ENCODE measurements at places on chromosomes 5 and 9.

DNA sequence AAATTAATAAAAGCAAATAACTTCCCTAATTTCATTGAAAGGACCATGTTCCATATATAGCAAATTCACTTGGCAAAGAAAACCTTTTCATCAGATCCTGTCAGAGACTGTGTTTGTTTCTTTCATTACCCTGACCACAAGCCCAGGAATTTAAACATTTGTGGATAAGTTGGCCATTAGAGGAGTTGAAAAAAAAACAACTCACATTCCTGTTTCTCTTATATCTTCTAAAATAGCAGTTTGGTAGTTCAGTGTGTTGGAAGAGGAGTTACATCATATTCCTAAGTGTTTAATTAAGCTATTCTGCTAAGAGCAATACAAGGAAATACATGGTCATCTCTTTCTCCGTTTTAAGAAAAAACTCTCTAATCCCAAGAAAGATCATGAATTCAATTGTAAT, 505.6 kb downstream of the TLE1 start:
- peak; percentile 12 for DNase-seq

GRCh38 chr5:122705851-122706250, 69.0 kb upstream of the SNX2 start:
- DNase-seq = peak; percentile 82

DNA sequence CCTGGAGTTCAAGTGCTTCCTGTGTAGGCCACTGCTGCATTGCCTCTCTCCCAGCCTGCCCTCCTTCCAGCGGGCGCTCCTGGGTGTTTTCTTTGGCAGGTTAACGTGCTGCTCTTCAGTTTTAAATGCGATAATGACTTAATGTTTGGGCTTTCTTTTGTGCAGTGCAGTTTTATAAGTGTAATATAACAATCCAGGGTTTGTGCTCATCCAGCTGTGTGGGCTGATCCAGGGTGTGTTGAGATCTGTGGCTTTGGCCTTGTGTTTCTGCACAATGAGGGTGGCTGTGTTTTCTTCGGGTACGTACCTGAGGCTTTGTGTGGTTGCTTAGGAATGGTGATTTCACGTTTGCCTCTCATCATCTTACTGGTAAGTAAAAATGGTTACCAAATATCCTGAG, 50.6 kb downstream of the PCSK5 start:
- DNase-seq = no peak

- DNase-seq = peak; percentile 79
Observed at GRCh38 chr5:179407191-179408175, 62.2 kb upstream of the ADAMTS2 start.

DNA sequence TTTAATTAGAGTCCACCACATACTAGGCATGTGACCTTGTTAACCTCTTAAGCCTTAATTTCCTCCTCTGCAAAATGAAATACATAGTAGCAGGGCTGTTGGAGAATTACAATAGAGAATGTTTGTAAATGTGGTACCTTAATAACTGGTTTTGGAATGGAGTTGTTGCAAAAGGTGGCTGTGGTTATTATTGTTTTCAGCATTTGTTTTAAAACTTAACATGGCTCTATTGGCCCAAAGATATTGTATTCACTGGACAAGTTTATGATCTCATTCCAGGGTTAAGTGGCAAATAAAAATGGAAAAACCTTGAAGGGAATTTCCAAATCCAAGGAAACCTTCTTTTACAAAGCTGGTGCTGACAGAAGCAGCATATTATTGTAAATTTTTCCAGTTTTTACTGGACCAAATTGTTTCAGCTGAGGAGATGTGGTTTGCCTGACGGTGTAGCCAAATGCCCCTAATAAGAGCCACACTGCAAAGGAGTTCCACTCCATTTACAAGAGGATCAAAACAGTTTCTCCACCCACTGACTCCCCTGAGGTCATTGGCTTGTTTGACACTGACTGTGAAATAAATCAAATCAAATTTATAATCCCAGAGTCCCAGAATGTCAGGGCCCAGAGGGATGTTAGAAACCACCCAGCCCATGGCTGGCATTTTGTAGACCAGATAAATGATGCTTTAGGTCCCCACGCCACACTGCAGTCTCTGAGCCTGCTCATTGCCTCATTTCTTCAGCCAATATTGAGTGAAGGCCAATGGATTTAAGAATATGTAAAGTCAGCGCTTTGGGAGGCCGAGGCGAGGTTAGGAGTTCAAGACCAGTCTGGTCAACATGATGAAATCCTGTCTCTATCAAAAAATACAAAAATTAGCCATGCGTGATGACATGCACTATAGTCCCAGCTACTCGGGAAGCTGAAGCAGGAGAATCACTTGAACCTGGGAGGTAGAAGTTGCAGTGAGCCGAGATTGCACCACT, 45.2 kb downstream of the ADRA1B start:
- no peak for DNase-seq

- no peak for DNase-seq
Observed at GRCh38 chr5:171771856-171772255, 13.8 kb upstream of the SMIM23 start.

- DNase-seq = no peak
Observed at GRCh38 chr9:36894695-36895310, 139.3 kb downstream of the PAX5 start.

DNA sequence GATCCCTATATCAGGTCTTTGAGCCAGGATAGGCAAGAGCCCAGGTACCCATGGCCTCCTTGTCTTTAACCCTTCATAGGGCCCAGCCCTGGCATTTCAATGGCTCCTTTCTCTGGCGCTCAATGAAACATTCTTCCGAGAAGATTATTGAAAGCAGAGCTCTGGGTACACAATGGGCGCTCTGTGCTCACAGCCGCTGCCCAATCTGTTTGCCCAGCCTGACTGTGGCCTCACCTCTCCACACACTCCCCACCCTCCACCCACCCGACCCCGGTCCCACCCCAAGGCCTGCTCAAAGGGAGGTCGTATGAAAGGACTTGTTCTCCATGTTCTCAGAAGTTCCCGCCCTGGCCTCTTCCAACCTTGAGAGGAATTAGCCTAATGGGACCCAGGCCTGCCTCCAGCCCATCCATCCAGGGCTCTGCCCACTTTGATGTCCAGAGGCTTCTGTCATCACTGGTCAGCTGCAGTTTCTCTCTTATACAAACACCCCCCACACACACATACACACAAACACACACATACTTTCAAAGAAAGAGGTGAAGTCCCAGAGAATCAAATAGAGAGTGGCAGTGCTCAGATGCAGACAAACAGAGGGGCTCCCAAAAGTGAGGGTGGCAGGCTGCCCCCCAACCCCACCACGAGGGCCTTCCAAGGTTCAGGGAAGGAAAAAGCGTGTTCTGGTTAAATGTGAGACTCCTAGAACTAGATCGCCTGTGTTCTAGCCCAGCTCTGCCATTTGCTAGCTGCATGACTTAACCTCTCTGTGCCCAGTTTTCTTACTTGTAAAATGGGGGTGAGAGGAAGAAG, 5.1 kb upstream of the ARSI start:
- DNase-seq = no peak

DNA sequence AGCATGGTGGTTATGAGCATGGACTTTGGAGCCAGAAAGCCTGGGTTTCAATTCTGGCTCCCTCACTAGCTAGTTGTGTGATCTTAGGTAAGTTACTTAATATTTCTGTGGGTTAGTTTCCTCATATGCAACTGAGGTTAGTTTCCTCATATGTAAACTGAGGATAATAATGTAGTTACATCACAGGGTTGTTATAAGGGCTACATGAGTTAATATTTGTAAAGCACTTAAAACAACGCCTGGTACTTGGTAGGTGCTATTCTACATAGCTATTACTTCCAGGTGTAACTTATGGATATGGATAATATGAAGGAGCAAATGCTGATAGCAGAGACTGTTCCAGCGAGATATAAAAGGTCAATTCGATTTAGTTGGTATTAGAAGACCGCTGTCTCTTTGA, 69.4 kb upstream of the POU5F2 start:
- DNase-seq = no peak

GRCh38 chr9:73152953-73153352, 1.3 kb downstream of the ANXA1 start:
- no peak for DNase-seq

- no peak for DNase-seq
Observed at GRCh38 chr5:132095424-132095972, 21.9 kb downstream of the CSF2 start.

DNA sequence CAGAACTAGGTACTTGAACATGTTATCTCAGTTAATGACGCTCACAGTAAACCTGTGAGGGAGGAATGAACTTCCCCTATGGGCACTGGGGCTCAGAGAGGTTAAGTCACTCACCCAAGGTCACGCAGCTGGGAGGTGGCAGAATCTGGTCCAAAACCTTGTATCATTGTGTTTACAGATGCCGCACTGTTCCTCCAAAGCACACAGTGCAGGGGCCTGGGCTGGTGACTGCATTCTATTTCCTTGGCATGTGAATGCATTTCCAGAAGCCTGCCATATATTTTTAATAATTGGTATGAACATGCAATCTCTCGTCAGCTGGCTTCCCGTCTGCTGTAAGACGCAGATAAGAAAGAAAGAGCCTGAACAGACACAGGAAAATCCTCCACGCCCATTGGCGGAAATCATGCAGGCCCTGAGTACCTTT, 77.0 kb upstream of the TBC1D2 start:
- peak; percentile 81 for DNase-seq

DNA sequence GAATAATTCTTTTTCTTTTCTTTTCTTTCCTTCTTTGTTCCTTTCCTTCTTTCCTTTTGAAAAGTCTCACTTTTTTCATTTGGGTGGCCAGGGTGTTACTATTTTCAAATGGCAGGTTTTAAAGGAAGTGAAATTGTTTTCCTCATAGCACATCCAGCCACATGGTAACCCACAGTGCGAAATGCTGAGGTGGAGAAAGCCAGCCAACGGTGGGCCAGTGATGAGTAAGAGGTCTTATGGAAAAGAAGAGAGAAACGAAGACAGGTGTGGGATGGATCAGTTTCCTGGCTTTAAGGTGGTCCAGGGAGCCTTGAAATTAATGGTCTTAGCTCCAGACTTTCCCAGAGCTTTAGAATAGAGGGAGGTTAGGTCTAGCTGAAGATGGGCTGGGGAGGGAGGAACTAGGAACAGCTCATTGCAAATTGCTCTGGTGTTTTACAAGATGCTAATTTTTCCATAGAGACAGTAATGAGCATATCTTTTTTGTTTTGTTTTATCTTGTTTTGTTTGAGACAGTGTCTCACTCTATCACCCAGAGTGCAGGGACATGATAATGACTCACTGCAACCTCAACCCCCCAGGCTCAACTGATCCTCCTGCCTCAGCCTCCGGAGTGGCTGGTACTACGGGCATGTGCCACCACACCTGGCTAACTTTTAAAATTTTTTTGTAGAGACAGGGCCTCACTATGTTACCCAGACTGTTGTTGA, 17.8 kb downstream of the ITK start:
- no peak for DNase-seq

- DNase-seq = no peak
Observed at GRCh38 chr5:110594866-110595265, 131.6 kb downstream of the TMEM232 start.

DNA sequence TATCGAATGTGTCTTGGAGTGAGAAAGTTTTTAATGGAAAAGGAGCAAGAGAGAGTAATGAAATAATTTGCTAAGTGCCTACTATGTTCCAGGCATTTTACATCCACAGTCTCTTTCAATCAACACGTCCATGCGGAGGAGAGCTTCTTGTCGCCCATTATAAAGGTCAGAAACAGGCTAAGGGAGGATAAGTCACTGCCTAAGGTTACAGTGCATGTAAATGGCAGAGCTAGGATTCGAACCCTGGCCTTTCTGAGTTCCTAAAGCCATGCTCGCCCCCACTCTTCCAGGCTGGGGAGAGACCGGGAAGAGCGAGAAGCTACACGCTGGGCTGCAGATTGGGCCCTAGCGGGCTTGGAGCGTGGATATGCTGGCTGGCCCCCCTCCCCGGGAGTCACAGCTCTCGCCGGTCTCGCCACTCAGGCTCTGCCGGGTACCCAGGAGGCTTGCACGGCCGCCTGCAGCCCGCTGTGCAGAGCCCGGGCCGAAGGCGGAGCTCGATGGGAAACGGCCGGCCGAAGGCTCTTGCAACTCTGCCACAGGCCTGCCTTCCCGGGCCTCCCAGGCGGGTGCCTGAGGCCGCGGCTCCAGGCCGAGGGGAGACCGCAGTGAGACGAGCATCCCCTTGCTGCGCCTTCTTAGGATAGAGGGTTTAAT, 775 bp upstream of the LHX2 start:
- peak; percentile 43 for DNase-seq

- DNase-seq = no peak
Observed at GRCh38 chr9:93126151-93126781, 7.8 kb downstream of the NINJ1 start.

GRCh38 chr9:89597711-89598362, 7.0 kb upstream of the GADD45G start:
- peak; percentile 77 for DNase-seq

DNA sequence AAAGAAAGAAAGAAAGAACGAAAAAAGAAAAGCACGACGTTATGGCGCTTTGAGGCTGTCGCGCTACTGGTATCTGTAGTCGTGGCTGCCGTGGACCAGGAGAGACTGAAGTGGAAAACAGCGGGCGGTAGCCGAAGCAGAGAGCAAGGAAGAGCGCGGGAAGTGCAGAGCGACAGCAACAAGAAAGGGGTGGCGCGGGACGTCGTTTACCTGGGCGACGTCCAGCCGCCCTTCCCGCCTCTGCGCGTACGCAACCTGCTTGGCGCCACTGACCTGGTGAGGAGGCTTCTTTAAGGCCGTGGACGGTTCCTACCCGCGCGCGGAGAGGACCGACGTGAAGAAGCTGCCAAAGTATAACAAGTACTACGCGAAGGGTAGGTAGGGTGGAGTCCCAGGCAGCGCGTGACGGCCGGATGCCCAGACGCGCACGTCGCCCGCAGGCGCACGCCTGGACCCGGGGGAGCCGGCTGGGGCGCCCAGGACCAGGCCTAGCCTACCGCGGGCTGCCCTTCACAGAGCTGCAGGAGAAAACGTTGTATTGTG, 15.4 kb downstream of the CCL28 start:
- peak; percentile 10 for DNase-seq

DNA sequence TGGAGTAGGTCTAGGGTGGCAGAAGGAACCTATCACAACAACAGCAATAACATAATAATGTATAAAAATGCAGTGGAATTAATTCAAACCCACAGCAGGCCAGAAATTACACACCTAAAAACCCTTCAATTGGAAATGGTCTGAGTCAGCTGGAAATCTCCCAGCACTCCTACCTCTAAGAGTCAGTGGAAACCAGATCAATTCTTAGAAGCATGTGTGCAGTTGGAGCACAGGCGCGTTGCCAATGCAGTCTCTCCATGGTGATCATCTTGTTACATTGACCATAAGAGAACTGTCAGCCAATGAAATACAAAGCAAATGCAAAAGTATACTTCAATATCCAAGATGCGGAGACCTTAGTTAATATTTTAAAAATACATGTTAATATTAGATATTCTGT, 15.1 kb upstream of the CSNK1G3 start:
- DNase-seq = no peak
